ENCODE measurements at places on chromosomes 6 and 20.

- DNase-seq = no peak
These were observed 148.0 kb upstream of the ZNF217 start for GRCh38 chr20:53741726-53742028.

DNA sequence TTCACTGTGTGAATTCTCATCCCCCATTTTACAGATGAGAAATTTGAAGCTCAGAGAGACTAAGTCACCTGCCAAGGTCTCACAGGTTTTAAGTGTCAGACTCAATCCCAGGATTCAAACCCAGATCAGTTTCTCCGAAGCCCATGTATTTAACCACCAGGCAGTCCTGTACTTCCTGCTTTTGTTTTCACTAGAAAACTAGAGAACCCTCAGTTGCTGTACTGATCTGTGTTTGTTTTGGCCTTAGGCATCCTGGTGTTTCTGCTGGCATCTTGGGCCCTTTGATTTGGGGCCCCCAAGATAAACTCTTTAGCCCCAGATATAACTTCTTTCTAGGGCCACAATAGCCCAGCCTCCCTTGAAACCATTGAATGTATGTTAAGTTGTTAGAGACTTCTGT is 36.5 kb downstream of the PPP1R16B start:
- DNase-seq = no peak

DNA sequence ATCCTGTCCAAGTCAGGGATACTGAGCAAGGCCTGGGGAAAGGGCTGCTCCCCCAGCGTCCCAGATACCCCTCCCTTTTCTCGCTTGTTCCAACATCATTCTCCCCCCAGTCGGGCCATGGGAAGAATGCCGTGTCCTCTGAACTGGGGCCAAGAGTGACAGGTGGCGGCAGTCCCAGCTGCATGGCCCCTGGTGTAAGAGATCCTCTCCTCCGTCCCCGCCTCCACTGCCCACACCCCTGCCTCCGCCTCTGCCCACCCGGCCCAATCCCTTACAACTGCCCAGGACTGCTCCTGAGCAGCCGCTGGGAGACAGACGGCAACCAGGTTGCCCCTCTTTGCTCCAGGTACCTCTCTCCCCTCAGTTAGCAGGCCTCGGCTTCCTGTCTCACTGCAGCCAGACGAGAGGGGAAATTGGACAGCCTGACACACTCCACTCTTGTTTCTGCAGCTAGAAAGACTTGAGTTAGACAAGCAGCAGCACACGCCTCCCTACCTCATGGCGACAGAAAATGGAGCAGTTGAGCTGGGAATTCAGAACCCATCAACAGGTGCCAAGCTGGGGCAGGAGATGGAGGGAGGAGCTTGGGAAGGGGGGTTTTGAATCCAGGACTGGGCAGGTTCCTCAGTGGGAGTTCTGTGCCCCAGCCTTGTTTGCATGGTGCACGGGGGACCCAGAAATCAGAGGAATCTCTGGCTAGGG is at the start of gene MYLK2:
Gene MYLK2, plus strand, starts transcription at position 274 of the 702 bp plus-strand sequence. Its CDS starts 225 bp downstream, at position 499.
- no peak for DNase-seq

- no peak for DNase-seq
These were observed 6.8 kb downstream of the PRL start for GRCh38 chr6:22290045-22290444.

DNA sequence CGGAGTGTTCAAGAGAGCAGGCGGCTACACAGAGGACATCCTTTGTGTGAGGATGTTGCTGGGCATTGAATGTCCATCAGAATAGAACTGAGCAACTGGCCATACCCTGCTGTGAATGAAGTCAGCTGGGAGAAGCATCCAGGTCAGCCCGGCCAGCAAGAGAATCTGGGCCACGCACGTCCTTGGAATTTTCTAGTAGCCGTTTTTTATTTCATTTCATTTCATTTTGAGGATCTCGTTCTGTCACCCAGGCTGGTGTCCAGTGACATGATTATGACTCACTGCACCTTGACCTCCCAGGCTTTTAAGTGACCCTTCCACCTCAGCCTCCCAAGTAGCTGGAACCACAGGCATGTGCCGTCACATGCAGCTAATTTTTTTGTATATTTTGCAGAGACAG is 97.9 kb downstream of the SSR1 start:
- no peak for DNase-seq

DNA sequence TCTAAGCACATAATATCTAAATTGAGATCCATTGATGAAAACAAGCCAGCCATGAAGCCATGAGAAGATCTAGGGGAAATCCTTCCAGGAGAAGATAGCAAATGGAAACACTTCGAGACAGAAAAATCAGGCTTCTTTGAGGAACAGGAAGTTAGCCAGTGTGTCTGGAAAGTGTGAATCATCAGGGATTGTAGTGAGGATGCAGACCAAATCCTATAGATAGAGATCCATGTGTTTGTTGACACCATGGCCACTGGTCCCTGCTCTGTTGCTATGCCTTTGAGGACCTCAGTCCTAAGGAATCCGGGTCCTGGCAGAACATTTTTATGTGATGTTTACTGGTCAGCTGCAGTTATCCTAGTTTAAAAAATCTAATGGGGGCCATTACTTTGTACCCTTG is 6.6 kb upstream of the ELOVL2 start:
- DNase-seq = no peak

DNA sequence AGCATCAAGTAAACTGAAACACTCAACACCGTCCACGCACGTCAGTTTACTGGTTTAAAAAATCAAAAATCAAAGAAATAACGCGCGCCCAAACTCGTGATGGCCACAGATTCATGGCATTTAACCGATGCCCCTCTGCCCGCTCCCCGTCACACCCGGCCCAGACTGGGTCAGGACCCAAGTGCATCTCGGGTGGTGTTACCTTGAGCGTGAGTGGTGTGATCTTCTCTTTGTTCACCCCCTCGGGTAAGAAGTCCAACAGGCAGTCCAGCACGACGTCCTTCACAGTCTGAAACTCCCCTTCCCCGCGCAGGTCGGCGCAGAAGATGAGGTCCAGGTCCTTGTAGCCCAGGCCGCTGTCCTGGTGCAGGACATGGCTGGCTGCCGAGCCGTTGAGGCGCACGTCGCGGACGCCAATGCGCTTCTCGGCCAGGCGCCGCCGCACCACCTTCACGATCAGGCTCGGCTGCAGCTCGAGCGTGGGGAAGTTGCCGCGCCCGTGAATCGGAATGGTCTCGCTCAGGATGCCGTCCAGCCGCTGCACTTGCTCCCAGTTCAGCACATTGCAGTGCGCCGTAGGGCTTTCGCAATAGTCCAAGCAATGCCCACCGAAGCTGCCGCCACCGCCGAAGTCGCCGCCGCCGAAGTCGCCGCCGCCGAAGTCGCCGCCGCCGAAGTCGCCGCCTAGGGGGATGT is 945 bp downstream of the TENT5A start:
- no peak for DNase-seq

- no peak for DNase-seq
These were observed 10.5 kb upstream of the BHLHE23 start for GRCh38 chr20:63017076-63017825.

DNA sequence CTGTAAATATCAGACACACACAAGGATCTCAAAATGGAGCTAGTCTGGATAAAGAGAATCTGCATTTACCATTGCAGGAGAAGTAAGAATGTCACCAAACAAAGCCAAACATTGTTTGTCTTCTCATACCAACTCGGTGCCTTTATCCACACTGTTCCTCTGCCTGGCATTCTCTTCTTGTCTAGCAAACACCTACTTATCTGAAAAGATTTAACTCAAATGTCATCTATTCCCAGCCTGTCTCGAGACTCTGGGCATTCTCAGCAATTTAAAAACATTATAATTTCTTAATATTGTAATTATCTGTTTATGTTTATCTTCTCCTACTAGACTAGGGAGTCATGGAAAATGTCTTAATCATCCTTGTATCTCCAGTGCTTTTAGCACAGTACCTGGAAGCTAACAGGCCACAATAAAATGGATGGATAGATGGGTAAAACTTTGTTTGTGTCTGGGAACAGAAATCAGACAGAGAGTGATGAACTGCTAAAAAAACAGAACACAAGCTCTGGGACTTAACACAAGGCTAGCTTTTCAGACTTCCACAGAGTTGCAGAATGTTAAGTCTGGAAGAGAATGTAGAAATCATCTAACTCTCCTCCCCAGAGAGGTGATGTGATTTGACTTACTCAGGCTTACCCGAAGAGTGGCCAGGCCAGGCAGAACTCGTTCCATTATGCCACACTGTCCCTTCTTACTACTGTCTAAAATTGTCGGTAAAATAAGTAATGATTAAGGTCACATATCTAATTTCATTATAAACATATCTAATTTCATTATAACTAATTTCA is 42.3 kb upstream of the FAM83C start:
- no peak for DNase-seq

GRCh38 chr6:52019092-52019491 is 68.3 kb downstream of the PKHD1 start:
- no peak for DNase-seq

GRCh38 chr20:3745686-3746173 is 13.2 kb downstream of the HSPA12B start:
- DNase-seq = no peak

- no peak for DNase-seq
These were observed 41.9 kb upstream of the LRRC1 start for GRCh38 chr6:53752856-53753255.

DNA sequence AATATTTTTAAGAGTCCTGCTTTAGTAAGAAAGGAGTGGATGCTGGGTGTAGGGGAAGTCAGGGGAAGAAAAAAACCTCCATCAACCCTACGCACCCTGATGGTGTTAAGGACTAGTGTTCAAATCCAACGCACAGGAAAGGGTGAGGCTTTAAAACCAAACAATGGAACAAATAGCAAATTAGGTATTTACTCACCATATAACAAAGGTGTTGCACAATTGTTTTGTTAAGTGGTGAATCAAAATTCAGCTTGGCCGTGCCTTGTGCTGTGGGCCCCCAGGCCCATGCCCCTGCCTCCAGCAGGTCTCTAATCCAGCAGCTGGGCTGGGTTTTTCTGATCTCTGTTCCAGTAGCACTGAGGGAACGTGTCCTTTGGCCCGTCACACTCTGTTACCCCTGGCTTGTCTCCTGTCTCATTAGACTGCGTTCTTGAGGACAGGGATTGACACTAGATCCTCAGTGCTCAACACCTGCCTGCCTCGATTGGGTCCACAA is 11.8 kb downstream of the FAM83D start:
- DNase-seq = no peak

DNA sequence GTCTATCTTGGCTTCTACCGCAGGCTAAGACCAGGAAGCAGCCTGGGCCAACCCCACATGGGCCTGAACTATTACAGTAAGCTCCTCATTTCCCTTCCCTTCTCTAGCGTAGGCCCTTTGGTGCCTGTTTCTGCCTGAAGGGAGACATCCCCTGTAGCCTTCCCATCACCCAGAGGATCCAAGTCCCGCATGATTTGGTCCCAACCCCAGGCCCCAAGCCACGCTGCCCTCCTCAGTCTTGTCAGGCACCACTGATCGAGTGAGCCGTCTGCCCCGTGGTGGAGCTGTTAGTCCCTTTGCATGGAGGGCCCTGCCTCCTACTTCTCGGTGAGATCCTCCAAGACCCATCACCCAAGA is 46.4 kb downstream of the EBF4 start:
- DNase-seq = no peak

GRCh38 chr20:41118632-41119031 is 18.7 kb upstream of the PLCG1 start:
- DNase-seq = no peak

Measured in stimulated activated CD8-positive, alpha-beta memory T cell treated with anti-CD3 and anti-CD28 coated beads, Interleukin-7, amount 100 ng/mL, for 48 hours (primary cell).